ENCODE measurements at places on chromosomes 13 and 19. TPM values are rescaled to one million over a fixed set of nuclear protein-coding genes. Genes with fewer than 3 reads are reported as not detected.

- DNase-seq: no peak
Observed at GRCh38 chr19:35226748-35227147, 1.8 kb downstream of the FAM187B start.

DNA sequence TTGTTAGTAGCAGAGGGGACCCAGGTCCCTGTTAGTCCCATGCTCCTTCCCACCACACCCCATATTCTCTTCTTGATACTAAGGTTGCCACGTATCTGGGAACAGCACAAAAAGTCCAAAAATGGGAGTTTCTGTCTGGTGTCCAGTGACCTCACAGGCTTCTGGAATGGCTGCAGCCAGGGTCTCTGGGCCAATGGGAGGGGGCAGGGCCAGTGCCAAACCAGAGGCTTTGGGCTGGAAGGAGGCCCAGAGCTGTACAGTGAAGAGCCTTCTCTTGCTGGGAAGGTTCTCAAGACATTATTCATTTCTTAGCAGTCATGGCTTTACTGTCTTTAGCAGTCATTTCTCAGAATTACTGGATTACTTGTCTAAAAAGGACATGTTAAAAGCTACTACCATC is 119.2 kb downstream of the FRY start:
- DNase-seq: no peak

GRCh38 chr13:40776232-40776631 is 5.2 kb upstream of the MRPS31 start:
- DNase-seq: no peak

DNA sequence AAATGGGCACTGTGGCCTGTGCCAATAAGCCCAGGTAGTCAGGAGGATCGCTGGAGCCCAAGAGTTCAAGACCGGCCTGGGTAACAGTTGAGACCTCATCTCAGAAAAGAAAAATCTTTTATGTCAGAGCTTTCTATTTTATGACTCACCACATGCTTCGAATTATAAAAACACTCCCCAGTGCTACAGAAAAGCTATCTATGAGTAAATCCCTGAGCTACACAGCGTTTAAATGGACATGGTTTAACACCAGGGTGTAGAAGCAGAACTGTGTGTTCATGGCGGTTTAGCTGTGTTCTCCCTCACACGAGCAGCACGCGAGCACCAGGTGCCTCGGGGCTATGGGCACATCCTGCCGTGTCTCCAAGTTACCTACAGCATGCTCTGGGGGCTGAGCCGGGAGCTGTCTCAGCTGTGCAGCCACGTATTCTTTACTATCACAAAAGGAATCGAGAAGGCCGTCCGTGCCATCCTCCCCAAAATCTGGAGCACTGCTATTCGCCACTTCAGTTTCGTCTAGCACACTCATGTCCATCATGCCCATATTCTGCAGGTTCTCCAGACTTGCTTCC is 6.7 kb downstream of the SAFB2 start:
- DNase-seq: peak; percentile 8

DNA sequence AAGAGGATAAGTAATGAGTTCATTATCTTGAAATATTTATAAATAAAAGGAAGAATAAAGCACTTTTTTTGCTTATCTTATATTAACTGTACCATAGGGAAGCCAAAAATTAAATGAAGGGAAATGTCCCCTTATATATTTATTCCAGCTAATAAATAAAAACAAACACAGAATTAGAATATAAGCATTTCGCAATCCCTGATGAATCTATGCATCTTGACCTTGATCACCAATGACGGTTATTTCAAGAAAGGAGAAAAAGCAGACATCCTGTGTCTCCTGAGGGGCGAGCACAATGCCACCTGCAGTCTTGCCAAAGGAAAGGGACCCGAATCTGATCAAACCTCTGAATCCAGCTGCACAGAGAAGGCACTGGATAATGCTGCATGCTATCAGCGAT is 29.3 kb upstream of the IRS2 start:
- DNase-seq: no peak

DNA sequence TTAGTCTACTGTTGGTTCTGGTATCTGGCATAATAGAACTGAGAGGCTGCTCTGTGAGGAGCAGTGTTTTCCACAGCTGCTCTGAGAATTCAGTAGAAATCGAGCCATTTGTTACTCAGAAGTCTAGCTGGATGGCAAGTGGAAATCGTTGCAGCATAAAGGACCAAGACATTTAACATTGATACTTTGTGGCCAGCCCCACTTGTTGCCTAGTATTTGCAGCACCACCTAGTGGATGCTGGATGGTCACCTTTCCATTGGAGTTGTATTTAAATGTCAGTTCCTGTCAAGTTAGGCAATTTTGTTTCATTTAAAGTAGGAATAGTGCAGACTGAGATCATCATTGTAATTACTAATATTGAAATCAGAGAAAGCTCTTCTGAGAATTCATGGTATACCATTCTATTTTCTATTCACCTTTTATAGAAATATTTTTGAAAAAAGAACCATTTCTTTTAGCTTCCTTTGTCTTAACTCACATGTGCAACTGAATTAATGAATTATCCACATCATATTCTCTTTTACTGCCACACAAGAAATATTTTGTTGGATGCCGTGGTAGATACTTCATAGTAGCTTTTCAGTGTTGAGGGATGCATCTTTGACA is 64.6 kb downstream of the PDS5B start:
- DNase-seq: peak; percentile 57

DNA sequence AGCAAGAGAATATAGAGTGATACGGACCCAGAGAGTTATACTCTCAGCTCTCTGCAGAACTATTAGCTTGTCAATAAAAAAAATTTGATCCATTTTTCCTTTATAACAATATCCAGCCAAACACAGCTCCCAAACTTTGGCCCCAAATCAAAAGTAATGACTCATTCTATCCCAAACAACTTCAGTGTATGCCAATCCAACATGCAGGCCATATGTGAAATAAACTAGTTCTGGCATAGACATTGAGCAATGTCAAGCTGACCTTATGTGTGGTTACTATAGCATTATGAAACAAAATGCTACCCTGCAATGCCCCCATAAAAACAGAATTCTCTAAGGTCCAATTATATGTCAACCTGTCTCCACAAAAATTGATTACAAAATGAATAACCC is 209.5 kb downstream of the DNAJC15 start:
- DNase-seq: peak; percentile 19

Gene TYROBP
- not detected for total RNA-seq

GRCh38 chr19:41785653-41786052 is 10.7 kb upstream of the CEACAM3 start:
- DNase-seq: peak; percentile 70

GRCh38 chr19:55454787-55455243 is 6.6 kb downstream of the ISOC2 start:
- peak; percentile 39 for DNase-seq

- DNase-seq: no peak
Observed at GRCh38 chr19:18408053-18408476, 10.6 kb upstream of the LRRC25 start.

DNA sequence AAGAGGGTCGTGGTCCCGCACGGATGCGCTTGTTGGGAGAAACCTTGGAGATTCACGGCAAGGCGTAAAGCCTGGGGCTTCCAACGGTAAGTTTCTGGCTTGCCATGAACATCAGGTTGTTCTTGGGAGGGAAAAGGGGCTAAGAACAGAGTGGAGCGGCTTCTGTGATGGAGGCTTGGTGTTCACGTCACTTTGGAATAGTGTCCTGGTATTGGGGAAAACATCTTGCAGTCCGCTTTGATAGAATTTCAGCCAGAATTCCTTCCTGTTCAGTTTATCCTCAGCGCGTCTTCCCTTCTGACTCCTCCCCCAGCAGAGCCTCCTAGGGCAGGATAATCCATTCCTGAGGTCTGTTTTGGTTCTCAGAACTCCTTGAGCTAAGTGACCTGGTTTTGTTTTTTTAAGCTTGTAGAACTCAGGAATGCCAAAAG is 2.0 kb downstream of the KCTD15 start:
- no peak for DNase-seq

DNA sequence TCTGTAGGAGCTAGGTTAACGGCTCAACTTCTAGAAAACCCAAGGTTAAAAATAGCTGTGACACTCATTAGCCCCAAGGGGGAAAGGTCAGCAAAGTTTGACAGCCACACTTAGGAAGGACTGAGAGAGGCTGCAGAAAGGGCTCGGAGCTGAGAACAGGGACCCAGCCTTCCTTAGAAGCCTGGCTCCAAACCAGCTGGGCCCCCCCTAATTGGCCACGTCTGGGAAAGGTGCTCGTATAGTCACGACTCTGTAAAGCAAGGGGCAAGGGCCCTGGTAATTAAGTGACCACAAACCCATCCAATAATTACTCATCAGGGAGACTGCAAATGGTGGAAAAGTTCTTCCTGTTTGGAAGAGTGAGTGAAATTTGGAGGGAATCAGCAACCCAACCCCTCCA is 90.5 kb downstream of the RNASEH2B start:
- no peak for DNase-seq

GRCh38 chr13:73179650-73180274 is 121.0 kb downstream of the KLF5 start:
- DNase-seq: no peak

- no peak for DNase-seq
Observed at GRCh38 chr13:32340914-32341313, 25.6 kb downstream of the BRCA2 start.

- DNase-seq: no peak
Observed at GRCh38 chr13:22967669-22968068, 213.1 kb upstream of the SGCG start.

GRCh38 chr13:67341406-67341805 is 111.3 kb upstream of the PCDH9 start:
- no peak for DNase-seq

DNA sequence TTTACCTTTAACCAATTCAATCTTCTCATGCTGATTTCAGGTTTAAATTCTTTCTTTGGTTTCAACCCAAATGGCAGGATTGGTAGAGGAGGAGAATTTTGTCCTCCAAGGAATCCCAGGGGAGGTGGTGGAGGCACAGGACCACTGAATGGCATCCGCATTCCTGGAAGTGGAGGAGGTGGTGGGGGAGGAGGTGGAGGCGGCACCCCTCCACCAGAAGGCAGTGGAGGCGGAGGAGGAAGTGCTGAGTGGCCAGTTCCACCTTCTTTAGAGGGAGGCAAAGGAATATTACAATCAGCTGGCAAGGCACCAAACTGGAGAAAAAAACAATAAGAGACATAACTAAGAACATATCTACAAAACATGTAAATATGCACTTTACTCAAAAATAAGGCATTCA is 192.9 kb downstream of the DIAPH3 start:
- no peak for DNase-seq

DNA sequence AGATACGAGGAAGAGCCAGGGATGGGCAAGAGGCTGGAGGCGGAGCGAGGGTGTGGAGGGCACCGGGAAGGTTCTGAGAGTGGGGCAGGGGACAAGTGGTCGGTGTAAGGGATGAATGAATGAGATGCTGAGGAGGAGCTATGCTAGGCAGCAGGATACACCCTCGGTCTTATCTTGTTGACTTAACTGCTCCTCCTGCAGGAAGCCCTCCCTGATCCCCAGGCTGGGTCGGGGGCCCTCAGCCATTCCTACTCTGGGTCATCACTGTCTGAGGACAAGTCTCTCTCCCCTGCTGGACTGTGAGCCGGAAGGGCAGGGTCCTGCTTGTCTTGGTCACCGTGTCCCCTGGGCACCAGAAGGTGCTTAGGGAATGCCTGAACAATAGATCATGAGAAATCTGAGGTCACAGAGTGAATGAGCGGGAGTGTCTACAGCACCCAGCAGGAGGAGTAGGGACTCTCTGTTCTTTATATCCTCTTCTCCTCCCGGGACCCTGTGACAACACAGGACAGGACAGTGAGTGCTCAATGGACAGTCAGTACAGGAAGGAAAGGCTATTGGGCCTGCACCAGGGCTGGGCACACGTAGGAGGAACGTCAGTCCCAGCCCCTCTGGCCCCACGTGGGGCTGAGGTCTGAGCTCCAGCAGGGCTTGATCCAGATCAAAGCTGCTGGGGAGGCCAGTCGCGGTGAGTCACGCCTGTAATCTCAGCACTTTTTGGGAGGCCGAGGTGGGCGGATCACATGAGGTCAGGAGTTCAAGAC is 6.5 kb downstream of the NKPD1 start:
- peak; percentile 78 for DNase-seq

GRCh38 chr13:39588384-39588783 is 14.6 kb downstream of the LHFPL6 start:
- DNase-seq: no peak

Gene MPND
- 6.6 TPM for total RNA-seq

All from A172 (cell line).